Umbilical cord (tissue), 2 donors: ENCODE measurements at places on chromosomes 4 and X. TPM values are rescaled to one million over a fixed set of nuclear protein-coding genes. Genes with fewer than 3 reads are reported as not detected.

DNA sequence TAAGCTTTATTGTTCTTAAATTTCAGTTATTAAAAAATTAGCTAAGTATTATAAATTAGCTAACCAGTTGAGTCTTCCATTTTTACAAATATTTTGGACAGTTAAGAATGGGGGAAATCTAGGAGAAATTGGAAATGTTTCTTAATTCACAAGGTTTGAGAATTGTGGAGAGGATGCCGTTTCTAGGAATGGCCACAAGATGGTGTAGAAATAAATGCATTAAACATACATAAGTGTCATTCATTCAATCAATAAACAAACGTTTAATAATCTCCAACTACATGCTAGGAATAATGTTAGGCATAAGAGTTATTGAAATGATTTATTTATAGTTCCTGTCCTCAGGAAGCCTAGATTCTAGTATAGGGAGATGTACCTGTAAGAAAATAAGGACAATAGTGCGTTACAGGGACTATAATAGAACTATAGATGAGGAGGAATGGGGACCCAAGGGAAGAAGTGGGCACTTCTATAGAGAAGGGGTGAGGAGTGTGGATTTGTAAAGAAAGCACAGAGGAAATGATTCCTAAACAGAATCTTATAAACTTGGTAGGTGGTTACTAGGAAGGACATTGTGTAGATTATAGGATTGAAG, 195.7 kb upstream of the ANK2 start:
- DNase-seq: no peak

DNA sequence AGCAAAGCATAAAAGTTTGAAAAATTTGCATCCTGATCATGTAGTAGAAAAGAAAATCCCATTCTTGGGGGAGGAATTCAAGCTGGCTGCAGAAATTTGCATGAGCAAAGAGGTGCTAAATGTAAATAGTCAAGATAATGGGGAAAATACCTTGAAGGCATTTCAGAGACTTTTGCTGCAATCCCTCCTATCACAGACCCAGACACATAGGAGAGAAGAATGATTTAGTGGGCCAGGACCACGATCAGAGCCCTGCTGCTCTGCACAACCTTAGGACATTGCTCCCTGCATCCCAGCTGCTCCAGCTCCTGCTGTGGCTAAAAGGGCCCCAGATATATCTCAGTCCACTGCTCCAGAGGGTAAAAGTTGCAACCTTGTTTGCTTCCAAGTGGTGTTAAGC, 1439.7 kb upstream of the AGA start:
- no peak for DNase-seq

DNA sequence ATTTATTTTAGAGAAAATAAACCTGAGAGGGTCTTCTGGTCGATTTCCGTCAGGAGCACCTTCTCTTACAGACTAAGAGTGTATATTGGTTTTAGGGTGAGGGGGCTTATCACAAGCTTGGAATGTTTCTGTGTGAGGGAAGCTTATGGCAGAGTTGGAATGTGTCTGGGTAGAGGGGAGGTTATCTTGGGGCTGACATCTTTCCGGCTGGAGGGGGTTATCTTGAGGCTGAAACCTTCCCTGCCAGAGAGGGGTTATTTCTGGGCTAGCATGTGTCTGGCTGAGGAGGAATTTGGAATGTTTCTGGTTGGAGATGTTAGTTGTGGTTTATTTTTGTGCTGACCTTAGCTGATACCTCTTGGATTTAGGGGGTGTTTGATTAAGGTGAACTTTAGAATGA, 1312.1 kb downstream of the ADGRL3 start:
- no peak for DNase-seq

GRCh38 chr4:8848507-8849265, 23.0 kb downstream of the HMX1 start:
- no peak for DNase-seq

GRCh38 chr4:39614487-39615162, 24.0 kb downstream of the SMIM14 start:
- DNase-seq: no peak

GRCh38 chrX:19578956-19579355, 63.6 kb upstream of the MAP3K15 start:
- no peak for DNase-seq

DNA sequence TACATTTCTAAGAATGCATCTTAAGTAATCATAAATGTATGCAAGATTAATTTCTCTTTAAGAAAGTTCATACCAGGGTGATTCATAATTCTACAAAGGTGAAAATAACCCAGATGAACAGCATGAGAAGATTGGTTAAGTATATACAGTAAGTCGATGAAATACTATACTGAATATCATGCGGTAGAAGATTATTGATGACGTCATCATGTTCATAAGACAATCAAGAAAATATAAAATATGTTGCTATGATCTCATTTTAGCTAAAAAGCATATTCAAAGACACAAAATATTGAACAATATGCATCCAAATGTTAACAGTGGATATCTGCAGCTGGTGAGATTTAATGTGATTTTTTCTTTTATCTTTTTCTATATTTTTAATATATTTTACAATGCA, 312.0 kb upstream of the FGF13 start:
- no peak for DNase-seq

DNA sequence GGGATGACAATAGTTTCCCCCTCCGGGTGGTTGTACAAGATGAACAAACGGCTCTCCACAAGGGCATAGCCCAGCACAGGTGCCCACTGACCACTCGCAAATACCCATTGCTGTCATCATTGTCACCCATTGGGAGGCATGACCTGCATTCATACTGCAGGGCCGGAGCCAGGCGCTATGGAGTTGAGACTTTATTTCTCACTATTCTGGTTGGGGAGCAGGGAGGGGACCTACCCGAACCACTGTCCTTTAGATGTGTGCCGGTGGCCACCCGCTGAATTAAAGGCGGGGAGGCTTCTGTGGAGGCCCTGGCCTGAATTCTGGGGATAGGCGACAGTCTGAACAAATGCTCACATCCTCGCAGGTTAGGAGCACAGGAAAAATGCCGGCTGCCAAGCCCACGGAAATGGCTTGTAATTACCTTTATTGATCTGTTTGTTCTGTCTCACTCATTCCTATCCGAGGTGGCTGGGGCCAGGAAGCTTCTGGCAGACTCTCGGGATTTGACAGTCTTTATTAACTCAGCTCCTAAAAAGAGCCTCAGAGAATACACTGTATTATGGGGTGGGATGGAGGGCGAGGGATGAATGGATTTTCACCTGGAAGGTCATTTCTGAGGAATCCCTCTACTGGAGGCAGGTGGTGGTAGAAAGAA, 125.1 kb upstream of the PSAPL1 start:
- DNase-seq: no peak

- no peak for DNase-seq
Observed at GRCh38 chr4:182486881-182487280, 243.7 kb downstream of the TENM3 start.

DNA sequence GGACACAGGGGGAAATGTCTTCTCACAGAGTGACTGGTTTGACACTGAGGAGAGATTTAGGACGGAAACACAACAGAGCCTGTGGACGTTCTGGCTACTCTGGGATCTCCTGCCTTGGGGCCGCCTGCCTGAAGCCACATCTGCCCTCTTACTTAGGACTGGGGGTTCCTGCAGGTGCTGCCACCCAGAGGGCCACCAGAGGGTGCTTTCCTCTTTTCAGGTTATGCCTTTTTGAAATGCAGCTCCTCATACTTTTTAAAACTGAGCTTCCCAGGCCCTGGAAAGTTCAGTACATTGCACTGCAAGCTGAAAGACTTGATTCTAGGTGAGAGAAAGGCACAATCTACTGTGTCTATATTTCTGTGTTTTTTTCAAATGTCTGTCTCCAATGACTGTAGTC, 92.2 kb upstream of the PGRMC2 start:
- peak; percentile 5 for DNase-seq

DNA sequence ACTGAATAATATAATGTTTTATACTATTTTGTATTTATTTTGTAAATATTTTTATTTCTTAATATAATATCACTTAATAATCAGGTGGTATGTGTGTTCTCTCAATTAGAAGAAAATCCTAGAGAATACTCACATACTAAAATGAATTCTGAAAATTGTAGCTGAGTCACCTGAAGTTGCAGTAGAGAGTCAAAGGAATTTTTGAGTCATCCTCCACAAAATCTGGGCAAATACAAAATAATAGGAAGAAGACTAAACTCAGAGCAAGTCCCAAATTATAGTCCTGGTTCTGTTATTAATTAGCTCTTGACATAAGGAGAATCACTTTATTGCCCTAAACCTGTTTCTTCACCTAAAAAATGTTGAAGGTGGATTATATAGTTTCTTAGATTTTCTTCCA, 57.8 kb downstream of the SPATA4 start:
- no peak for DNase-seq

DNA sequence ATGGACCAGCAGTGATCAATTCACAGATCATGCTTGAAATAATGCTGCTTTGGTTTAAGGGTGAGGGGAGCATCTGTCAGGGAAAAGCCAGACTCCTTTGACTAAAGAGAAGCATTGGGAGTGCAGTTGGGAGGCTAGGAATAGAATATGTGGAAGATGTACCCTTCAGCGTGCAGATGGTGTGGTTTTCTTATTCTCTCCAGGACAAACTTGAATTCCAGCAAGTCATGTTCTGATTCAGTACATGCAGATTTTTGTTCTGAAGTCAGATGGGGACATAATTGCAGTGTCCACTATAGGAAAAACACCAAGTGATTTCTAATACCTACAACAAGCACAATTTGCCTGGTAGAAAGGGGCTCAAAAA, 99.0 kb upstream of the LIMCH1 start:
- no peak for DNase-seq

- DNase-seq: no peak
Observed at GRCh38 chr4:181234951-181235680, 1008.1 kb upstream of the TENM3 start.

GRCh38 chr4:187415231-187415630, 580.3 kb upstream of the ZFP42 start:
- no peak for DNase-seq

GRCh38 chrX:48468247-48468671, 1.8 kb downstream of the SLC38A5 start:
- DNase-seq: no peak

The CCKAR gene
- not detected for total RNA-seq

The TRAM1L1 gene
- total RNA-seq: 7.0 TPM

The SOWAHB gene
- total RNA-seq: 7.2 TPM

The NDST4 gene
- 2.2 TPM for total RNA-seq

The GAGE12J gene
- total RNA-seq: not detected
